Effector memory CD8-positive, alpha-beta T cell (primary cell): ENCODE measurements at places on chromosomes 5 and 9.

DNA sequence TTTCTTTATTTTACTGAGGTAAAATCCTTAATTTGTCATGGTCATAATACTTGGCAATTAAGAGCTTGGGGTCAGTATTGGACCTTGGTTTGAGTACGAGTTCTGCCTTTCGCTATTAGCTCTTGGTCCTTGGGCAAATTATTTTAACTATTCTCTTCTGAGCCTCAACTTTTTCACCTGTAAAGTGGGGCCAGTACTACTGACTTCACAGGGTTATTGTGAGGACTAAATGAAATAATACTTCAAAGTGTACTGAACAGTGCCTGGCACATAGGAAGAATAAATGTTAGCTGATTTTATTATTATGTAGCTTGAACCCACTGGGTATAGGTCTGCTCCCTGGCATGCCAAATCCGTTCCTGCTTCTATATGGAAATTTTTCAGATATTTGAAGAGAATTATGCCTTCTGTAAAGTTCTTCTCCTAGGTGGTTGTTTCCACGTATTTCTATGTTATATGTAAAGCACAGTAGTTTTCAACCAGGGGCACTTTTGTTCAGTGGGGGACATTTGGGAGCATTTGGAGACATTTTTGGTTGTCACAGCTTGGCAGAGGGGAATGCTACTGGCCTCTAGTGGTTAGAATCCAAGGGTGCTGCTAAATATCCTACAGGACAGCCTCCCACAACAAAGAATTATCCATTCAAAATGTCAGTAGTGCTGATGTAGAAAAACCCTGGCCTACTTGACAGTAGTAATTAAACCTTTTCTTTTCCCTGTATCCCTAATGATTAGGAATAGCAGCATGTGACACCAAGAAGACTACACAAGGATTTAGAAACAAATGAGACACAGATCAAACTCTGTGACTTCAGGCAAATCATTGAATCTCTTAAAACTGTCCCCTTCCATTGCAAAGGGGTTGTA lies 4.5 kb downstream of the RCL1 start:
- no peak for DNase-seq

- no peak for DNase-seq
Observed at GRCh38 chr9:101354143-101354764, 30.6 kb downstream of the BAAT start.

DNA sequence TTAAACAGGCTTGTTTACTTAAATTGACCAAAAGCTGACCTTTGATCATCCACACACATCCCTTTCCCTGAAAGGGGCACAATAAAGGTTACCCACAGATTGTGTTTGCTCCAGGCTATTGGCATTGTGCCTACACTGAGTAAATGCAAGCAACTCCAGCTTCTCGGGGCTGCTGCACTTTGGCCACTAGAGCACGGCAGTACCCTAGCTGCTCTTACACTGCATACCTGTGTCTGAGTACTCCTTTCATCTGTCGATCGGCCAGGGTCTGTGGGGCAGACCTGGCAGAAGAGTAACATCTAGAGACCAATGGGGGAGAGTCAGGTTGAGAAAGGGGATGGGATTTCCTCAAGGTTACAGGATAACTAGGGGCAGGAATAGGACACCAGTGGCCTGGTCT lies 281.9 kb upstream of the NMUR2 start:
- no peak for DNase-seq

DNA sequence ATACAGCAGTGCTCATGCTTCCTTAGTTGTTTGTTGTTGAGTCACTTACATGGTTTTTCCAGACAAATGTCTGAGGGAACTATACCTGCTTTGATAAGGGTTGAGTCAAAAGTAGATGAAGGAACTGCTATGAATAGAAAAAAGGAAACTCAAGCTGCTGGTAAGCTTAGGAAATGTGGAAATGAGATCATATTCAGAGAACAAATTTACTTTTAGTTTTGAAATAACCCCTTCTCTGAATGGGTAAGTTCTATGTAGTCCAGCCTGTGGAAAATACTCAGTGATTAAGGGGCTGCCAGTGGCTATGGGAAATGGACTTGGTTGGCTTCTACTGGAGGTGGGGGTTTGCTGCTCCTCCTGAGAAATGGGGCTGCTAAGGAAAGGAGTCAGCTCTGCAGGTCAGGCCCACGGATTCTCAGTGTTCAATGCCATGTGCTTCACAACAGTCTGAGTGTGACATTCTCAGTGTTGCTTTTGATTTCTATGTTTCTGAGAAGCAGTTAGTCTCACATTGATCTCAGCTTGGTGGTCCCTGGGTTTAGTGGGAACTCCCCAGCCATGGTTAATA lies 47.7 kb upstream of the GLRX start:
- no peak for DNase-seq

- DNase-seq = no peak
Observed at GRCh38 chr9:116212986-116213692, 59.5 kb downstream of the PAPPA start.

DNA sequence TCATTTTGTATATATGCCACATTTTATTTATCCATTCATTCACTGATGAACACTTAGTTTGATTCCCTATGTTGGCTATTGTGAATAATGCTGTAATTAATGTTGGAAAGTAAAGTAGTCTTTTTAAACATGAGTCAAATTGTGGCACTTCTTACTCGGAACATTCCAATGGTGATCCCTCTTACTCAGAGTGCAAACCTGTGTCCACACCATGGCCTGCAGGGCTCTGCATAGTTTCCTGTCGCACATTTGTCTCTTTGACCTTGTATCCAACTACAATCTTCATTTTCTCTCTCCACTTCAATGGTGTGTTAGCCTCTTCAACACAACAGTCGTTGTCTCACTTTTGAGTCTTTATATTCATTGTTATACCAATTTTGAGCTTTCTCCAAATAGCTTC lies 98.1 kb upstream of the PAPPA start:
- no peak for DNase-seq

DNA sequence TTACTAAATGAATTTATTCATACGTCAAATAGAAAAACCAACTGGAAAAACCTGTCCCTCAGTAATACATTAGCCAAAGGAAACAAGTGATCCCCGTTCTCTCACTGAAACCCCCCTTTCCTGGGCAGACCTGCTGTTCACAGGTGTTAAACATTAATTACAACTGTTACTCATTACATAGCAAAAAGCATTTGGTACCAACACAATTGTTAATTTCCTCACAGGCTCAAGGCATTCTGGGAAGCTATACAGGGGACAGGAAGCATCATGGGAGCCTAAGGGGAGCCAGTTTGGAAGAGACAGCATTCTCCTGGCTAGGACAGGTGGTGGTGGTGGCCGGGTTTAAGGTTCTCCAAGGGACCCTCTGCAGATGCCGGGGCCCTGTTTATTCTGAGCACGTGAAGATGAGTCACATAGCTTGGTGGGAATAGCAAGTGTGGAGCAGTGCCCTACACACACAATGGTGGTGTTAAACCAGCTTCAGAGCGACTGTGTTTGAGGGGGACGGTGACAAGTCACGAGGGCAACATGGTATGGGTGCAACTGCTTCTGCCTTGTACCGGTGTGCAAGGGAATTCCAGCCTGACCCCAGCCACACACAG lies 62.6 kb upstream of the SLC25A51 start:
- no peak for DNase-seq

DNA sequence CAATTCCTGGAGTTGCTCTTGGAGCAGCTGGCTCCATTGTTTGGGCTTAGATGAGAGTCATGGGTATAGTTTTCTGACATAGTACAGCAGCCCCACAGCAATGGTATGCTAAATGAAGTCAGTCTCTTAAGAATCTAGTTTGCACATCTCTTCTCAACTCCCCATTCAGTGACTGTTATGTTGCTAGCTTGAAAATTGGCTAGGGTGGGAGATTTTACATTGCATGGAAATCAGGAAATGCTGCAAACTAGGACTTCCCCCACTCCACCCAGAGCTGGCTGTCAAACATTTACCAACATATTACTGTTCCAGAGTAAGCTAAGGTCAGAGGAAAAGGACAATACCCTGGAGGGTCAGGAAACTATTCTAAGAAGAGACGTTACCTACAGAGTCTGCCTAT lies 17.6 kb upstream of the FCHO2 start:
- no peak for DNase-seq

DNA sequence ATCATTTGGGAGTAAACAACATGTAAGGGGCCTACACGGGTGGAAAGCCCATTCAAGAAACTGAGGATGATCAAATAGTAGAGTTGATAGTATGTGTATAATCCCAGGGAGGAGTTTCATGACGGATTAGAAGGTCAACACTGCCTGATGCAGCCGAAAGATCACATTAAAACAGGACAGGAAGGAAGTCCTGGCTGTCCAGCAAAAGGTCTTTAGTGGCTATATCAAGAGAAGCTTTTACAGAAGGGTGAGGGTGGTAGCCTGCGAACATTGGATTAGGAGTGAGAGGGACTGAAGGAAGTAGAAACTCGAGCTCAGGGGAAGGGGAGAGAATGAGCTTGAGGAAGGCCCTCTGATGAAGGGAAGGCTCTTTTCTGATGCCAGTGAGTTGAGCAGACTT lies 36.0 kb downstream of the DOCK8 start:
- no peak for DNase-seq

- no peak for DNase-seq
Observed at GRCh38 chr9:136286359-136286986, 17.4 kb downstream of the CCDC187 start.

- no peak for DNase-seq
Observed at GRCh38 chr5:58940446-58940845, 357.6 kb downstream of the RAB3C start.

DNA sequence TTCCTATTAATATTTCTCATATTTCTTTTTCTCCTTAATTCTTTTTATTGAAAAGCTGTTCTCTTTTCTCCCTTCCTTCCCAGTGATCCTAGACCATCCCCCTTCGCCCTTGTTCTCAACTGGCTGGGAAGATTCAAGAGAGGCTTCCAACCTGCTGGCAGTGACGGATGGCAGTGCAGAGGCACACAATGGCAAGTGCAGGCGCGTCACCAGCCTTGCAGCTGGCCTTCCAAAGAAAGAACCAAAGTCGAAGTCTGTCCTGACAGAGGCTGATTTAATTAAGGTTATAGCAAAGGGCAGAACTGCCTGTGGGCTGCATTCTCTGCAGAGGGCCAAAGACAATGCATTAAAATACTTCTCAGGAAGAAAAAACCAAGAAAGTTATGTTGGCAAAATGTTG lies 7.4 kb downstream of the CEMIP2 start:
- DNase-seq = no peak

- DNase-seq = no peak
Observed at GRCh38 chr5:142156839-142157463, 48.4 kb downstream of the NDFIP1 start.

DNA sequence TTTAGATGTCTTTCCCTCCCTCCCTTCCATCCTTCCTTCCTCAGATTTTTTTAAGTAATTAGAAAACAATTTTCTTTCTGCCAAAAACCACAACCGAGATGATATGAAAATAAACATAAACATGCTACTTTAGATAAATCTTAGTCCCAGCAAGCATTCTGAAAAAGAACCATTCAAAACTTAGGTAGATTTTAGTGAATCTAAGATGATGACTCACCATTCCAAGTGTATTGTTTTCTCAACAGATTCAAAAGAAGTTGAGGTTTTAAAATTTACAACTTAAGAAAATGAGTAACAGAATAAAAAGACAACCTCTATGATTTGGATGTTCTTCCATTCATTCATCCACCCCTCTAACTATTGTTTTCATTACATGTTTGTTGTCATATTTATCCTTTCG lies 465.1 kb downstream of the PDE4D start:
- DNase-seq = no peak

GRCh38 chr9:80932181-80932580 lies 757.2 kb downstream of the TLE1 start:
- DNase-seq = no peak

- DNase-seq = no peak
Observed at GRCh38 chr5:133799571-133800237, 168.7 kb downstream of the C5orf15 start.

GRCh38 chr9:122007837-122008236 lies 85.3 kb downstream of the TTLL11 start:
- no peak for DNase-seq

GRCh38 chr5:136655468-136655867 lies 290.1 kb upstream of the TRPC7 start:
- DNase-seq = no peak

GRCh38 chr9:122364783-122365150 lies 6.1 kb upstream of the PTGS1 start:
- DNase-seq = no peak

DNA sequence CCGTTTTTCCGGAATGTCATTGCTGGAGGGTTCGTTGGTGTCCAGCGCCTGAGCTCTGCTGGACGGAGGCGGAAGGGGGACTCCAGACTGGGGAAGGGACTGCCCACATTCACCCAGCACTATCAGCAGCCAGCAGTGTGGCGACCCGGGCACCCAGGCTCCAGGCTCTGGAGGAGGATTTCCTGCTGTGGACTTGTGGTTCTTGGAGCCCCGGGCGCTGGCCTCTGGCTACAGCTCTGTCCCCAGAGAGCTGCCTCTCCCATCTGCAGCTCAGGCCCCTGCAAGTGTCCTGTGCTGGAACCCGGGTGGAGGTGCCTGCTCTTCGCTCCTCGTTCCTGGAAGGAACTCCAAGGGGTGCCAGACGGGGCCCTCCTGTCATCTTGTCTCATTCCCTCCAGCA lies 152.6 kb downstream of the RGS3 start:
- no peak for DNase-seq

GRCh38 chr9:73050065-73050816 lies 97.4 kb upstream of the ALDH1A1 start:
- DNase-seq = no peak

GRCh38 chr5:160772854-160773253 lies 79.2 kb downstream of the ATP10B start:
- DNase-seq = no peak

GRCh38 chr9:95649801-95650213 lies 133.0 kb upstream of the PTCH1 start:
- DNase-seq = no peak

GRCh38 chr5:68873198-68873597 lies 220.6 kb upstream of the SLC30A5 start:
- no peak for DNase-seq
